ENCODE measurements at places on chromosomes 2 and 18.

DNA sequence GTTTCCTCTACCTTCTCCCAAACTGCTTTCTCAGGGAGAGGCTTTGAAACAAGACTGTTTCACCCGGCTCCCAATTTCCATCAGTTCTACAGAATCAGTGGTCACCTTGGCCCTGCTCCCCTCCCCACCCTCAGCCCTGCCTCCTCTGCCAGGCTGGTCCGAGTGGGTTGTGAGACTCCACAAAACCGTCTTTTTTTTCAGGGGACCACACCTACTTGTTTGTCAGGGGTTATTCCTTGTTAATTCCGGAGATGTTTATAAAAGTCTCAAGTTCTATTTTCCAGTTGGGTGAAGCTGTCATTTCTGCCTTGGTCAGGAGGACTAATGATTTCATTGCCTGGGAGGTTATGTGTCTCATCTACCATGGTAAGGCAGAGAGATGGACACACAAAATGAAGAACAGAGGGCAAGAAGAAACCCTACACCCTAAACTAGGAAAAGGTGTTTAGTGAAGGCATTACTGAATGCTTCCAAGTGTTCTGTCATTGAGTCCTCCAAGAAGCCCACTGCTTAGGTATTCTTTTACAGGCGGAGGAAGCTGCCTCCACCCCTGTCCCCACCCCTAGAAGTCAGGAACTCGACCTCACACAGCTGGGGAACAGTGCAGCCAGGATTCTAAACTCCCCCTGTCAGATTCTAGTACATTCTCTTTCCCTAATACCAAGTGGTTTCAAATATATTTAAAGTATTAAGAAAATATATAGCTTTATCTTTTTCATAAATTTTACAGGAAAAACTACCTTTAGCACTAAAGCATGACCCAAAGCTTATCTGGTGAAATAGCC lies 46.3 kb downstream of the COPS8 start:
- DNase-seq = no peak

- DNase-seq = no peak
Observed at GRCh38 chr2:161355983-161356382, 47.8 kb downstream of the PSMD14 start.

- DNase-seq = no peak
Observed at GRCh38 chr2:167191588-167191987, 303.3 kb downstream of the XIRP2 start.

- DNase-seq = no peak
Observed at GRCh38 chr18:40529478-40529877, 1425.6 kb upstream of the PIK3C3 start.

GRCh38 chr2:70837980-70838925 lies 2.6 kb upstream of the CD207 start:
- no peak for DNase-seq

GRCh38 chr18:66734451-66734850 lies 130.6 kb upstream of the CDH19 start:
- no peak for DNase-seq

DNA sequence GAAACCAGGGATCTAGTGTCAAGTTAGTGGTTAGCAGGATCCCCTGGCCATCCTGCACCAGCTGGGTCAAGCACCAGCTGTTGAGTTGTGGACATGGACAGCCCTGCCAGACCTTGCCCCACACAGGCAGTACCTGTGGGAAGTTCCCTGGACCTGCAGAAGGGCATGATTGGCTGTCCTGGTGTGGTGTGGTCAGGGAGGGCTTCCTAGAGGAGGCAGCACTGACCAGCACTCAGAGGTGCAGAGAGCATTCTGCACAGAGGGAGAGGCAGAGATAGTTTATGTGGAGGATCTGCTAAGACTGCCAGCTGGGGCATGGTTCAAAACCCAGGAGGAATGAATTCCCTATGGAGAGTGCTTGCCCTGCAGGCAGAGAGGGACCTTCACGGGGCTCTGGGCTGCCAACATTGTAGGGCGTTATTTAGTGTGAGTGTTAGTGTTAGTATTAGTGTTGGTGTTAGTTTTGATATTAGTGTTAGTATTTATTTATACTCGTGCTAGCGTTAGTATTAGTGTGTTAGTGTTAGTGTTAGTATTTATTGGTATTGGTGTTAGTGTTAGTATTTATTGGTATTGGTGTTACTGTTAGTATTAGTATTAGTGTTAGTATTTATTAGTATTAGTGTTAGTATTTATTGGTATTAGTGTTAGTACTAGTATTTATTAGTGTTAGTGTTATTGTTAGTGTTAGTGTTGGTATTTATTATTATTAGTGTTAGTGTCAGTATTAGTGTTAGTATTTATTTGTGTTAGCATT lies 31.9 kb downstream of the TWIST2 start:
- no peak for DNase-seq

GRCh38 chr2:230640540-230641011 lies 72.1 kb upstream of the CAB39 start:
- no peak for DNase-seq

GRCh38 chr18:70025580-70025979 lies 77.9 kb upstream of the CD226 start:
- no peak for DNase-seq

- no peak for DNase-seq
Observed at GRCh38 chr18:75696391-75696790, 268.9 kb upstream of the SMIM21 start.

DNA sequence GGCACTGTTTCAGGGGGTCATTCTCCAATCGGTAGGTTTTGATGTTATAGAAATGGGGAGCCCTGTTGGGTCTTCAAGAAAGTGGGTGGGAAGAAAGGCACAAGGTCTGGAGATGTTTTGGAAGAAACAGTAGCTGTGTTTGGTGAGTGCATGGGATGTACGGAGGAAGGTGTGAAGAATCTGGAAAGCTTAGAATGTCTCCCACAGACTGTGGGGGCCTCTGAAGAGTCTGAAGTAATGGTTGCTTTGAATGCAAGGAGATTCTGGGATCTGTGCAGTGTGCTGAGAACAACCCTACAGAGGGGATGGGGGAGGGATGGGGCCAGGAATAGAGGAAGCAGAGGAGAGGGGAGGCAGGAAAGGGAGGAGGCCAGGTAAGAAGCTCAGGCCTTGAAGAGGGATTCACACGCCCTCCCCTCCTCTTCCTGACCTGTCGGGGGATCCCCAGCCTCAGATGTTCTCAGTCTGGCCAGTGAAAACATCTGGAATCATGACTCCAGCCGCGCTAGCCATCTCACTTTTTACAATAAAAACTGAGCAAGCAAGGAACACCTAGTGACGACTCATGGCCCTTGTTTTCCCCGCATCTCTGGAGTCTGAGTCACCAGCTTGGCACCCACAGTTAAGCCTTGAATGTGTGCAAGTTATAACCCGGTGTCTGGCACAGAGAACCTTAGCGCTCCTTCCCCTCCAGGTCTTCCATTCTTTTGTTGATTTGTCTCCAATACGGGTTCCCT lies 74.2 kb downstream of the SH3BP4 start:
- no peak for DNase-seq

GRCh38 chr2:164735309-164735919 lies 106.2 kb downstream of the COBLL1 start:
- DNase-seq = peak; percentile 79

DNA sequence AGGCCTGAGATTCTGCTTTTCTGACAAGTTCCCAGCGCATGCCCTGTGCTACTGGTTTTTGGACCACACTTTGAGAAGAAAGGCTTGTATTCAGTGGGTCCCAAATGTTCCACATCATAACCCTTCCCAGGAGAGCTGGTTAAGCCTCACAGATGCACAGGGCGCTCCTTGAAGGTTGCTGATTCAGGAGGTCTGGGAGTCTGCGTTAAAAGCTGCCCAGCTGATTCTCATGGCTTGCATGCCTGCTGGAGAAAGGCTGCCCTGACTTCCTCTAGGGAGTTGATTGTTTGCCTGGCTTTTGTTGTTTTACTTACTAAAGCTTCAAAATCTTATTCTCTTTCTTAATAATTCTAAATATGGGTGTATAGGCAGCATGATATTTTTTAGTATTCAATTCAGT lies 20.7 kb downstream of the CRYGD start:
- DNase-seq = no peak

- no peak for DNase-seq
Observed at GRCh38 chr2:150732064-150732463, 244.6 kb upstream of the RND3 start.

GRCh38 chr2:149490296-149490695 lies 97.3 kb downstream of the MMADHC start:
- DNase-seq = no peak

GRCh38 chr2:29317077-29317517 lies 201.9 kb downstream of the CLIP4 start:
- no peak for DNase-seq

DNA sequence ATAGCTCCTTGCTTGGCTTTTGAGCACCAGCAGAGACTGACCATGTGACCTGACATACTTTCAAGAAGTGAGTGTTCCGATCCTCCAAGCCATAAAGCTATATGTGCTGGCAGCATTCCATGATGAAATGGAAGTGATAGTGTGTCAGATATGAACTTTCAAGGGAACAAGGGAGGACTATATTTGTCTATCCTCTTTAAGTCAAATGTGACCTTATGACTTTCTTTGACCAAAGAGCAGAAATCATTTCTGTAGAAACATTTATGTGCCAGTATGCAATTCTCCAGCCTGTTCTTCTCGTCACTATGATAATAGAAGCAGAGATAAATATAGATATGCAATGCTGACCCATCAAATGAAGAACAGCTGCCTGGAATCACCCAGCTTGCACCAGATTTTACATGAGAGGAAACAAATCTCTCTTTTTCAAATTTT lies 14.4 kb downstream of the HYCC2 start:
- DNase-seq = no peak

DNA sequence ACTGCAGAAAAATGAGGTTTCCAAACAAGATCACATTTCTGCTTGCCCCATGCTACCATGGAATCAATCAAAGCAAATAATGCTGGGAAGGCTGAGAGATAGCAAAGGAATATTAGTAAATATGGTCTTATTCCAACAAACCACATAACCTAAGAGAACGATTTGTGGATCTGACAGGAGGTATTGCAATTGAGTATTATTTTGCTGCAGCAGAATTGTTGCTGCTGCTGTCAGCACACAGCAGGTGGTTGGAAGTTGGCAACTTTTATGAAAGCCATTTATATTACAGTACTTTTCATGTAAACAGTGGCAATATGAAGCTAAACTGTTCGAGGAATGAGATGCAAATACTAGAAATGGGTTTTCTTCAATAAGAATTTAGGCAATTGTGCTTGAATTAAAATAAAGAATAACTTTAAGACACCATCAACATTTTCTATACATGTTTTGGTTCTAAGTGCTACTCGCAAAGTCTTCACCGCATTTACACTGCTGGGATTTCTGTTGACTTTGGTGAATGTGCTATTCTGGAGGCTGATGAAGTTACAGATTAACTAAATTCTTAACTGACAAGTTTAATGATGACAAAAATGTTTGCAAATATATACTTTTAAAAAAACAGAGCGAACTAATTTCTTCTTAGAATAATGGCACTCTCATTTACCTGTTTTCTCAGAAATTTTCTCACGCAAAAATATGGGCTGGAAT lies 1285.7 kb downstream of the CNTNAP5 start:
- DNase-seq = no peak
